ENCODE measurements at places on chromosomes 7 and 10.

GRCh38 chr10:31321396-31321941 is 2.5 kb downstream of the ZEB1 start:
- H3K27ac ChIP-seq = peak overlapping the region; percentile 97
- no peaks in the 10 kb centered on the region for H3K27me3 ChIP-seq
- H3K4me3 ChIP-seq = no peak overlapping the region
- peaks cover 14% of the 10 kb centered on the region for H3K4me1 ChIP-seq

GRCh38 chr10:38054361-38054797 is 39.8 kb upstream of the ZNF37A start:
- H3K27me3 ChIP-seq = no peaks in the 10 kb centered on the region
- peaks cover 19% of the 10 kb centered on the region for H3K36me3 ChIP-seq
- no peak for DNase-seq
- no peak overlapping the region for H3K4me3 ChIP-seq
- H3K4me1 ChIP-seq = no peaks in the 10 kb centered on the region

DNA sequence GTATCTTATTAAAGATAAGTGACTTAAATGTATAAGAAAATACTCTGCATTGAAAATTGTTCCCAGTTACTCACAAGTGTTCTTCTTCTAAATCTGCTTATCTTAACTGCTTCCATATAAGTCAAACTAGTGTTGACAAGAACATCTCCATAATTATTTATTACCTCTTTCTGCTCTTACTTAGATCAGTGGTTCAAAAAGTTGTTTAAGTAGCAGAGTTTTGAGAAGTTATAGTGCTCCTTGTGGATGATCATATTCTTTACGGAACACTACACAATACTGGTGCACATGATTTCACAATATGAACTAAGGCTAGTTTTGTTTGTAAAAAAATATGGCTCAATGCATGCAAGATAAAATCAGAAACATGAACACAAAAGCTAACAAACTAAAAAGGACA is 168.4 kb downstream of the SEMA3D start:
- no peaks in the 10 kb centered on the region for H3K4me1 ChIP-seq
- no peak overlapping the region for H3K4me3 ChIP-seq
- DNase-seq = no peak
- H3K27me3 ChIP-seq = no peaks in the 10 kb centered on the region
- no peak overlapping the region for H3K27ac ChIP-seq
- no peaks in the 10 kb centered on the region for H3K36me3 ChIP-seq

DNA sequence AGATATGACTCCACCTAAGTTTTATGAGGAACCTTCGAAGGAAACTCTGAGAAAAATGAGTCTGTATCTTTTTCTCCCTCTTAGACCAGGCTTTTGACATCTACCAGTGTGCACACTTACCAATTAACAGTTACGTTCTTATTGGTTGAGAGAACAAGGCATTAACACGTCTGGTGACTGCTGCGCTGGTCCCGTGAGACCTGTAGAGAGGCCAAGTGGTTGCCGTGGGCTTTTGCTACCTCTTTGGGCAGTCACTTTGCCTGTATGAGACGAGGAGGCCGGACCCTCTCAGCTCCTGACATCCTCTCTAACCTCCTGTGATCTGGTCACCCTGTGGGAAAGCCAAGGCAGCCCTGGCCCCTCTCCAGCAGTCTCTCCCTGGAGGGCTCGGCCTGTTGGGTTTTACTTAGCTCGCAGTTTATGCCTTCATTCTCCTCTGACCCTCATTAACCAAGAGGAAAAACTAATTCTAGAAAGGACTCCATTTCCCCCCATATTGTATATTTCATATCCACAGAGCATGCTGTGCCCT is 513.9 kb upstream of the GALNT17 start:
- no peak overlapping the region for H3K27ac ChIP-seq
- no peaks in the 10 kb centered on the region for H3K27me3 ChIP-seq
- no peaks in the 10 kb centered on the region for H3K36me3 ChIP-seq
- DNase-seq = no peak
- H3K4me3 ChIP-seq = no peak overlapping the region
- no peaks in the 10 kb centered on the region for H3K4me1 ChIP-seq

Measured in upper lobe of left lung (tissue), 6 donors.